ENCODE measurements at places on chromosomes 3 and 15. TPM values are rescaled to one million over a fixed set of nuclear protein-coding genes. Genes with fewer than 3 reads are reported as not detected.

FAM43A gene
- total RNA-seq = 2.6 TPM

ECE2 gene
- total RNA-seq = 0.46 TPM

IL17RE gene
- total RNA-seq = 3.0 TPM

PXK gene
- total RNA-seq = 6.9 TPM

LCTL gene
- 3.2 TPM for total RNA-seq

NOX5 gene
- total RNA-seq = not detected

NT5DC2 gene
- total RNA-seq = 377 TPM

CTXN2 gene
- total RNA-seq = 0.07 TPM

PODXL2 gene
- 37.8 TPM for total RNA-seq

LINS1 gene
- 10.4 TPM for total RNA-seq

PYGO1 gene
- total RNA-seq = 0.50 TPM

GOLGA6L10 gene
- total RNA-seq = 5.1 TPM

CHRM5 gene
- total RNA-seq = not detected

HYAL3 gene
- total RNA-seq = 3.2 TPM

DUOXA1 gene
- 0.09 TPM for total RNA-seq

TNIK gene
- total RNA-seq = 50.3 TPM

SETD2 gene
- 39.8 TPM for total RNA-seq

PIF1 gene
- total RNA-seq = 249 TPM

PLD1 gene
- total RNA-seq = 3.6 TPM

CCDC54 gene
- total RNA-seq = not detected

LSAMP gene
- 3.6 TPM for total RNA-seq

CFAP91 gene
- total RNA-seq = 2.2 TPM

IL16 gene
- 0.46 TPM for total RNA-seq

EPHA6 gene
- 2.1 TPM for total RNA-seq

SOX14 gene
- total RNA-seq = 0.70 TPM

SLC22A14 gene
- total RNA-seq = not detected

SEC62 gene
- 52.5 TPM for total RNA-seq

CHRFAM7A gene
- 8.7 TPM for total RNA-seq

IL17RD gene
- 72.9 TPM for total RNA-seq

GOLGA8R gene
- 0.50 TPM for total RNA-seq

FANCD2OS gene
- not detected for total RNA-seq

CCR9 gene
- not detected for total RNA-seq

TMC3 gene
- not detected for total RNA-seq

C15orf39 gene
- total RNA-seq = 39.9 TPM

PLA2G4E gene
- not detected for total RNA-seq

INKA1 gene
- 1.4 TPM for total RNA-seq

CCR1 gene
- total RNA-seq = not detected
